ENCODE measurements at places on chromosomes 11 and 22.

- DNase-seq: no peak
These were observed 43.5 kb upstream of the TCF20 start for GRCh38 chr22:42313804-42314581.

DNA sequence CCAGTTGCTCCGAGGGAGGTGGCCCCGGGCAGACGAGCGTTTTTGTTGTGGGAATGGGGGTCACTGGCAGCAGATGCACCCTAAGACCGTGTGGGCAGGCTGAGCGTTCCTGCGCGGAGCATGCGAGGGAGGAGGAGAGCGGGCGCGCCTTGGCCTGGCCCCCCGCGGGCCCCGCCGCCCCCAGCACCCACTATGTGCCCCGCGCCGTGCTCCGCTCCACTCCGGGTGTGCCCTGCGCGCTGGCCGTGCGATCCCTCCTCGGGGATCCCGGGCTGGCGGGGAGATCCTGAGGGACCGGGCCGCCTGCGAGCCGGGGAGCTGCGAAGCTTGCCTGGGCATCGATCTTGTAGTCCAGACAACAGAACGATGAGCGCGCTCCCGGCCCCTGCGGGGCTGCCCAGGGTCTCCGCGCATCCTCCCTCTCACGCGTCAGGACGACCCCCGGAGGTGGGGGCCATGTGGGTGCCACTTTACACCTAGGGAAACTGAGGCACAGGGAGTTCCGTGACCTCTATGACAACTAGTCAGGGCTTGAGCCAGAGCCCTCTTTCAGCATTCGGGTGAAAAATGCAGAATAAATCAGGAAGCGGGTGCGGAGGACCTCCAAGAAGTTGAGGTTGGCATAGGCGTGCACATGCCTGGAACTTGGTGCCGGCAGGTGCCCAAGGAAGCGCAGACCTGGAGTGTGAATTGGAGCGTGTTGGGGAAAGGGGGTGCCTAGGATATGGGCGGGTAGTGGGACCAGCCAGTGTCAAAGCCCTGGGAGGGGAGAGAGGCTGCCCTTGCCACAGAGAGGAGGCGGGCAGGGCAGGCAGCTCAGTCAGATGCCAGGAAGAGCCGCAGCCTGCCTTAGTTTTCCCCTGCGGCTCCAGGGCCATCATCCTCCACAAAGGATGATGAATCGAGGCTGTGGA is 1.3 kb upstream of the KMT5B start:
- no peak for DNase-seq

DNA sequence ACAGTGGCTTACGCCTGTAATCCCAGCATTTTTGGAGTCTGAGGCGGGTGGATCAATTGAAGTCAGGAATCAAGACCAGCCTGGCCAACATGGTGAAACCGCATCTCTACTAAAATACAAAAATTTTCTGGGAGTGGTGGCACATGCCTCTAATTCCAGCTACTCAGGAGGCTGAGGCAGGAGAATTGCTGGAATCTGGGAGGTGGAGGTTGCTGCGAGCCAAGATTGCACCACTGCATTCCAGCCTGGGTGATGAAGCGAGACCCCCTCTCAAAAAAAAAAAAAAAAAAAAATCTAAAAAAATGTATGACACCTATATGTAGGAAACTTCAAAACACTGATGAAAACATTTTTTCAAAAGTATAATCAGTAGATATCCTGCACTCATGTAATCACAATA is 242.7 kb upstream of the CHORDC1 start:
- DNase-seq: no peak

DNA sequence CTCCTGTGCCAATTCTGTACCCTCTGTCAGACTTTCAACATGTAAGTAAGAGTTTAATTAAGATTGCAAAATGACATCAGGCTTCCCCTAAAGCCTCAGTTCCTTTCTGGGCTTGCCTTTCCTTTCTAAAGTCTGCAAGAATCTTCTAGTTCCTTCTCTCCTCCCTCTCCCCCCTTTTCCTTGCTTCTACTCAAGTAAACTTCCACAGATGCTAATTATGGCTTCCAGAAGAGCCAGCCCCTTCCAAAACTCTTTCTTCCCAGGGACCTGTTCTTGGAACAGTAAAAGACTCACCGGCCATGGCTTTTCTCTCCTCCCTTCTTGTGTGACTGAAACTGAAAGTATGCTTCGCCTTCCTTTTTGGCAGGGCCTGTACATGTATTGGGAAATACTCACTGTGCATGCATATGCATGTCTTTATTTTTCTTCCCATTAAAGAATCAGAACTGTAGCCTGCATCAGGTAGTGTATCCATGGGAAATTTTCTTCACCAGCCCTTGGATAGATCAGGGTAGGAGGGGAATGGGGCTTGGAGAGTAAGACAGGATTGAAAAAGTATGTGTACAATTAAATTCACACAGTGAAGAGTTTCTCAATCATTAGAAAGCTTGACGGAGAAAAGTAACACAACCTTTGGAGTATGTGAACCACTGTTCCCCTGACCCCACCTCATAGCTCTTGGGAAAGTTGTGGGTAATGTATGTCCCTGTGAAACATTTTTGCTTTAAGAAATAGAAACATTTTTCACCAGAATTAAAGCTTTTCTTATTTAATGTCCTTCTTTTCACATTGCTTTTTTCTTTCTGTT is at the start of gene CASP1:
Gene CASP1 (minus strand): TSS at position 332 of the 808 bp plus-strand sequence. CDS start 31 bp downstream, at position 301.
- DNase-seq: no peak

DNA sequence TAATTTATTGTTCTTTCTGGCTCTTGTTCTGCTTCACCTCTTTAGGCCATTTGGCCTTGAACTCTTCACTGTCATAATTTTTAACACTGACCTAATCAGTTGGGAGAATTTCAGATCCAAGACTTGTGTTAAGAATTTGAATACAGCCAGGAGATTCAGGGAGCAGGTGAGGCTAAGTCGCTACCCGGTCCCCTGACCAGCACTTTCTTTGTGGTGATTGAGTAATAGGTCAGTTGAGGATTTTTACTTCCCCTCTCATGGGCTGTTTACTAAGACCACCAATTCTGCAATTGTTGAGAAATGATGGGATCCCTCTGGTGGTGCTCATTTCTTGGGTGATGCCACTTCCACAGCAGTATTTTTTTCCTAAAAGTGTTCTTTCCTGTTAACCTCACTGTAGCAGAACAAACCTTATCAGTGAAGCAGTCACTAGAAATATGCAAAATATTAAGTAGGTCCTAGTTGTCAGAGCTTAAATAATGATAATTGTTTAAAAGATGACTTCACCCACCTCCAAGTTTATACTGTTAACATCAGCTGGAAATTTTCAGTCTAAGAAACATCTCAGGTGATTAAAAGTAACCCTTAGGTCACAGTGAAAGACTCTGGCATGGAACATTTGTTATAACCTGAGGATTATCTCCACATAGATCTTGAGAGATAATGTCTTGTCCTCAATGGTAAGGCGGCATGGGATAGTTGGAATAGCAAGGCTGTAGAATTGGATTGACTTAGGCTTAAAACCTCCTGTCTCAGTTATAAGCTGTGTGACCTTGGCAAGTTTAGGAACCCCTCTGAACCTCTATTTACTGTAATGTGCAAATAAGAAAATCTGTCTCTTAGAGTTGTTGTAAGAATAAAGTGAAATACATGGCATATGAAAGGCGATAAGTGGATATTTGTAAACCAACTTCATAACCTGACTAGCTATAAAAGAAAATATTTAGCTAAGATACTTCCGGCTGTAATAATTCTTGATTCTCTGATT is 41.3 kb downstream of the POLD3 start:
- DNase-seq: no peak

- DNase-seq: no peak
These were observed 47.0 kb downstream of the YAP1 start for GRCh38 chr11:102157219-102157618.

GRCh38 chr22:24066260-24066659 is 55.2 kb downstream of the CABIN1 start:
- no peak for DNase-seq

GRCh38 chr11:120354068-120354467 is 17.9 kb downstream of the ARHGEF12 start:
- DNase-seq: no peak

DNA sequence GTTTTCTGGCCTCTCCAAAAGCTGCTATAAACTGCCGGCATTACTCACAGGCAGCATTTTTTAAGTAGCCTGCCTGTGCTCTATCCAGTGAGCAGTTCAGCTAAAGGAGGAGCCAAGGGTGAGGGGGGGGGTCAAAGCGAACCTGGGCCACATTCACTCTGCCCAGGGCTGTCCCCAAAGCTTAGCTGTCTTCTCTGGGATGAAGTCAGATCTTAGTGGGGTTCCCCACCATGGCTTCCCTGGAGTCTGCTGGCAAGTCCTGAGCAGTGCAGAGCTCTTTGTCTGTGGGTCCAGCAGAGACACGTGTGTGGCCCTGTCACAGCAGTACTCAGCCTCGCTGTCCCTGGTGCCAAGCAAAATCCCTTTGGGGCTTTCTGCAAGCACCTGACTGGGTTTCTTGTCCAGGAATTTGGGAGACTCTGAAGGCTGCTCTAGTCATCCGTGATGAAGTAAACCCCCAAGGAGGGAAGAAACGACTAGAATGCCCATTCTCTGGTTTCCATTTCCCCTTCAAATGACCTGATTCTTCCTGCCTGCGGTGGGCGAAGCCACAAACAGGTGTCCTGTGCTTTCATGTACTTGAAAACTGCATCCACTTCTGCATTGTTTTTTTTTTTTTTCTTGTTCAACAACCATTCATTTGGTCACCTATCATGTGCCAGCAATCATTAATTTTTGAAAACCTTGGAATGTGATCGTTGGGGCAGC is 2.6 kb downstream of the KCNJ5 start:
- no peak for DNase-seq

GRCh38 chr11:46299451-46299961 is 22.0 kb downstream of the CREB3L1 start:
- no peak for DNase-seq

- no peak for DNase-seq
These were observed 102.1 kb upstream of the IGLL5 start for GRCh38 chr22:22785316-22786065.

- no peak for DNase-seq
These were observed 125.3 kb upstream of the C11orf58 start for GRCh38 chr11:16613262-16613511.

- no peak for DNase-seq
These were observed 7.6 kb downstream of the VPS37C start for GRCh38 chr11:61153593-61154095.

DNA sequence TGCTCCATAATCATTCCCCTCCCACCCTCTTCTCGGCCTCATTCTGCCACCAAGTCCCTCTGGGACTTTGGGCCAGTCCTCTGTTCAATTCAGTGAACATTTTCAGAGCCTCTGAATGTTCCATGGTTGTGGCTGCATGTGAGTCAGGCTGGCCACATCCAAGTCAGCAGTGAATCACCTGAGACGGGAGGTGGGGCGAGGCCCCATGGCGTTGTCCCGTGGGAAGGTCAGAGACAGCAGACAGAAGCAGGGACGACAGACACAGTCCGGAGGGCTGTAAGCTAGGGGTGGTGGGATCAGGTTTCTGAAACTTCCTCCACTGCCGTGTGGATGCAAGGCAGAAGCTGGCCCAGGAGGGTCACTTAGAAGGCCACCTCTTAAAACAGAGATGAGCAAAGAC is 324.8 kb downstream of the MN1 start:
- DNase-seq: no peak

DNA sequence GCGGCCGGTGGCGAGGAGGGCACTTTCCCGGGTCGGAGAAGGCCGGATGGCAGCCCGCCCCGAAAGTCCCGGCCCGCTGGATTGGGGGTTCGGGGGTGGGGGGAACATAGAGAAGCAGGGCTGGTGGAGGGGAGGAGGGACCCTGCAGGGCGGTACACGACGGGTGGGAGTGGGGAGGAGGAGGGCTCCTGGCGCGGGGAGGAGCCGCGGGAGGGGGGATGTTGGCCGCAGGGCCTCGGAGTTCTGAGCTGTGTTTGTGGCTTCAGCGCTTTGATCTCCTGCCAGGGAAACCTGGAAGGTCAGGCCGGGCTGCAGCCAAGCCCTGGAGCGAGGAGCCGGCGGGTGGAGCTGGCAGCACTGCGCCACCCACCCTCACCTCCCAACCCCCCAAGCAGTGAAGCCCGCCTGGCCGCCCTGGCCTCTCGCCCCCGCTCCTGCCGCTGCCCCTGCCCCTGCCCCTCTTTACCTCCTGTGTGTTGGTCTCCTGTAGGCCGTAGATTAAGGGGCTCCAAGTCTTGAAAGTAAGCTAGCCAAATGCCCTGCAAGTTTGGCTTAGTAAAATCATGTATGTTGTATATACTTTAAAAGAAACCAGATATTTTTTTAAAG is 30.9 kb downstream of the C22orf31 start:
- no peak for DNase-seq

GRCh38 chr11:26858098-26858497 is 135.8 kb upstream of the FIBIN start:
- no peak for DNase-seq

GRCh38 chr11:34351051-34351450 is 6.8 kb downstream of the ABTB2 start:
- DNase-seq: no peak

DNA sequence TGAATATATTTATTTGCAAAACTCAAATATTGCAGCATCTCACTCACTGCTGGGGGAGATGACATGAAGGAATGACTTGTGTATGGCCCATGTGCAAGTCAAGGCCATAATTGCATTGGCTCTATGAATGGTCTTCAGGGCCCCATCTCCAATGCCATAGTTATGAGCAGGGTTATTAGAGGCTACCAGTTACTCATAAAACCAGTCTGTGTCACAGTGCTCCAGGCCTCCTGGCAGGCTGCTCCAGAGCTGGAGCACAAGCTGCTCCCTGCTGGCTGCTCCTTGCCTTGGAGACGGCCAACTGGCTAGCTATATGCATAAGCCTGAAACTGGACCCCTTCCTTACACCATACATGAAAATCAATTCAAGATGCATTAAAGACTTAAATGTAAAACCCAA is 145.7 kb downstream of the TRPC6 start:
- DNase-seq: no peak

DNA sequence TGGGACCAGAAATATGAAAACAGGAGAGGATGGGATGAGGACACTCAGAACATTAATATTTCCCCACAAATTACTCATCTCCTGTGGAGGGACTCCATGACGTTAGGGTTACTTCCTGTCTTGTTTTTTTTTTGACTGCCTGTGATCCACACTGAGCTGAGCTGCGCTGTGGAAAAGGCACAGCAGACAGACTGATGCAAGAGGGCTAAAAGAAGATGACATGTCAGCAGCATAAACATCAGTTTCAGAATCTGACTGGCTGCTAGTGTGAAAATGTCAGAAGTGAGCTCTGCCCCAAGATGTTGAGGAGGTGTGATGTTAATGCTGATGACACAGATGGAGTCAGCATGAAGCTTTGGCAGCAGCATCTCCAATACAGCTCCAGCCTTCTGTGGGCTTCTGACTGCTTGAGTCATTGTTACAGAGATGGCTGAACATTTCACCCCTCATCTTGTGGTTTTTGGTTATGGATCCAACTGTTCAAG is 286.8 kb downstream of the BLID start:
- DNase-seq: no peak

DNA sequence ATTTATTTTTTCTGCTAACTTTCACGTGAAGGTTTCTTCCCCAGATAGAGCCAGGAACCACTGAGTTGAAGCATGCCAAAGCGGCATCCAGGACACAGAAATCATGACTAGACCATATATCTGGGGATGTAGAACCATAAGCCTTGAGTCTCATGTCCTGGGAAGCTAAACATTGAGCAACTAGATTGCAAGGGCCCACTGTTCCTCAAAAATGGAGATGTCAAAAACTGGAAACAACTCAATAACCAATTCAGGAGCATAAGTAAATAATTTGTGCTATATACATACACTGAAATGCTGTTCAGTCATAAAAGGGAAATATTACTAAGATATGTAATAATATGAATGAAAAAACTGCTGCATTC is 29.0 kb upstream of the CARD16 start:
- no peak for DNase-seq

All from stimulated activated CD8-positive, alpha-beta memory T cell treated with anti-CD3 and anti-CD28 coated beads, Interleukin-15, amount 100 ng/mL, for 48 hours (primary cell).